ENCODE measurements at places on chromosomes 5 and 9.

- DNase-seq, result no peak
Measured at GRCh38 chr9:114031948-114032840, 45.9 kb downstream of the AMBP start.

- DNase-seq, result peak; percentile 17
Measured at GRCh38 chr9:135902655-135903357, 4.5 kb downstream of the CAMSAP1 start.

GRCh38 chr9:82722561-82722960 lies 340.4 kb downstream of the RASEF start:
- DNase-seq, result no peak

DNA sequence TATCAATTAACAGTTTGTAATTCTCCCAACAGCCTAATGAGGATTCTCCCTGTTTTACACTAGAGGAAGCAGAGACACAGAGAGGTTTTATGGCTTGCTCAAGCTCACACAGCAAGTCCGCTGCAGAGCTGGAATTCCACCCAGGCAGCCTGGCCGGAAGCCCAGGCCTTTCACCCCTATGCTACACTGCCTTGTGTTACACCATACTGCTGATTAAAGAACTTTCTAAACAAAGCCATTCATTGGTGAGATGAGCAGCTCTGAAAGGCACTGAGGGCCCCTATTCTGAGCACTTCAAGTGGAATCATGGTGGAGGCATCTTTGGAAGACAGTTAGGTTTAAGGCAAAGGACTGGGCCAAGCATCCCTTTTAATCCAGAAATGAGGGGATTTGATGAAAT lies 14.7 kb upstream of the LARP1 start:
- DNase-seq, result no peak

GRCh38 chr9:14263707-14264483 lies 50.0 kb downstream of the NFIB start:
- DNase-seq, result no peak

DNA sequence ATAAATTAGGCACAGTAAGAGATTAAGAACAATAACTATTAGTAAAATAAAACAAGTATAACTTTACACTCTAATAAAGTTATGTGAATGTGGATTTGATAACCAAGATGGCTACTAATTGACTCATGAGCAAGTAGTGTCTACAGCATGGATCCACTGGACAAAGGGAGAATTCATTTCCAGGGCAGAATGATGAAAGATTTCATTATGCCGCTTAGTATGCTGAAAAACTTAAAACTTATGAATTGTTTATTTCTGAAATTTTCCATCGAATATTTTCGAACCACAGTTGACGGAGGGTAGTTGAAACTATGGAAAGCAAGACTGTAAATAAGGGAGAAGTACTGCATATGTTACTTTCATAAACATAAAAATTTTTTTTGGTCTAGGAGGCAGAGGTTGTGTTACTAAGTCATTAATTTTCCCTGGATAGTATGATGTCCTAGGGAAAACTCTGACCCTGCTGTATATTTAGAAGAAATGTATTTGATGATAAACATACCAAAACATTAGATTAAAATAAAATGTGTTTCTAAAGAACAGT lies 24.9 kb upstream of the TARS1 start:
- DNase-seq, result no peak

GRCh38 chr5:407051-407450 lies 35.9 kb upstream of the EXOC3 start:
- no peak for DNase-seq

- DNase-seq, result peak; percentile 59
Measured at GRCh38 chr5:181261320-181262049, 542 bp upstream of the TRIM52 start.

GRCh38 chr9:16203729-16204573 lies 651.1 kb downstream of the CCDC171 start:
- DNase-seq, result no peak

DNA sequence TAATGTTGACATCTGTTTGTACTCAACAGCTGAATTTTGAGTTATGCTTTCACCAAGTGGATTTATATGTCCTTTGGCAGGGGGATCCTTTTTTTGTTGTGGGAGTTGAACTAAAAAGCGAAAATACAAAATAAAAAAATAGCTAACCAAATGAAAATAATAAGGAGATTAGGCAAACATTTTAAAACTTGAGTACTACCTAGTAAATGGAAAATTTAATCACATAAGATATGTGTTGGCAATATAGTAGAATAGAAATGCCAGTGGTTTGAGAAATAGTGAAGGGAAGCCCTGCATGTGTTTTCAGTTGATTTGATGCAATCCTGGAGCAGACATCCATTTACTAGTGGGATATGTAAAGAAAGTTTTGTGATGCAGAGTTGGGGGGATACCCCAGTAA lies 98.0 kb downstream of the RASGRF2 start:
- no peak for DNase-seq

- no peak for DNase-seq
Measured at GRCh38 chr5:53569453-53569852, 9.0 kb downstream of the NDUFS4 start.

GRCh38 chr5:93395971-93396379 lies 185.0 kb downstream of the NR2F1-AS1 start:
- no peak for DNase-seq

DNA sequence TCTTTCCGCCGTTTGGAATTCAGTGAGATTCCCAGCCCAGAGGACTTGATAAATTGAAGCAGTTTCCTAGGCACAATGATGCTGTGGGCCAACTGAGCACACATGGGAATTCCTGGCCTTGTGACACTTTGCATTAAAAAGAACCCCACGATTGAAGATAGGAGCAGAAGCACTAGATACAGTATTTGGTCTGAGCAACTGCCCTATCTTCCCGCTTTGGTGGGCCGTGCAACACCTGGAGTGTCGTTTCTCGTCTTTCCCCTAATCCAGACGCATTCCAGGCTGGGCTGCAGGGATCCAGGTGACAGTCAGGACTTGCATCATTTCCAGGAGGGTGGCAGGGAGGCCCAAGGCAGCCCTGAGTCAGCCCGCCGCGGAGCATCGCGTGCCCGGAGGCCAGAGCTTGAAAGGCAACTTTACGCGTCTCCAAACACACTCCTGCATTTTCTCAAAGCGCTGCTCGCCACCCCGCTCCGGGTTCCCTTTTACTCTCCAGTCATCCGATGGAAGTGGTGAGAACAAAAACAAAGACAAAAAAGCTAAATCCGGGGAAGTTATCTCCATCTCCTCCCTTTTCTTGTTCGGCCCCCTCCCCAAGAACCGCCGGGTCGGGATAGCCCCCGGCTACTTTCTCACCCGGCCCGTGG lies 753 bp upstream of the STC2 start:
- no peak for DNase-seq

GRCh38 chr9:136533775-136534157 lies 12.1 kb downstream of the NOTCH1 start:
- DNase-seq, result no peak

DNA sequence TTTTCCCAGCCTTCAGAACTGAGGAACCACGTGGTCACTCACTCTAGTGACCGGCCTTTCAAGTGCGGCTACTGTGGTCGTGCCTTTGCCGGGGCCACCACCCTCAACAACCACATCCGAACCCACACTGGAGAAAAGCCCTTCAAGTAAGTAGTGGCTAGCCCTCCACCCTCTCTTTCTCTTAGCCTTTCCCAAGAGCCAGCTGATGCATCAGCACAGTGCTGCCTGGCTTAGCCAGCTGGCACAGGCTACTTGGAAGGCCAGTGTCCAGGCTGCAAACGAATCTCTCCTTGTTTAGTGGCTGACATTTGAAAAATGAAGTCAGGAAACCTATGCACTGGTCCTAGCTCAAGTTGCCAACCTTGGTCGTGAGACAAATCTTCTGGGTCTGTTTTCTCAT lies 91.1 kb downstream of the PRDM6 start:
- DNase-seq, result no peak

- peak; percentile 56 for DNase-seq
Measured at GRCh38 chr9:13088720-13089427, 190.6 kb downstream of the MPDZ start.

GRCh38 chr5:14469551-14470377 lies 111.8 kb upstream of the OTULINL start:
- no peak for DNase-seq

- no peak for DNase-seq
Measured at GRCh38 chr9:87729246-87729645, 3.3 kb downstream of the CTSL start.

DNA sequence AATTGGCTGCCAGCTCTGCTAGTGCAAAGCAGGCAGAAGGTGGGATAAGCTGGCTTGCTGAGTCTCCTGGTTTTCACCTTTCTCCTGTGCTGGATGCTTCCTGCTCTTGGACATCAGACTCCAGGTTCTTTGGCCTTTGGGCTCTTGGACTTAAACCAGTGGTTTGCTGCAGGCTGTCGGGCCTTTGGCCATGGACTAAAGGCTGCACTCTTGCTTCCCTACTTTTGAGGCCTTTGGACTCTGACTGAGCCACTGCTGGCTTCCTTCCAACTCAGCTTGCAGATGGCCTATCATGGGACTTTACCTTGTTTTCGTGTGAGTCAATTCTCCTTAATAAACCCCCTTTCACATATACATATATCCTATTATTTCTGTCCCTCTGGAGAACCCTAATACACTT lies 1293.9 kb upstream of the CDH6 start:
- no peak for DNase-seq

- DNase-seq, result peak; percentile 7
Measured at GRCh38 chr9:99231711-99232110, 9.6 kb downstream of the SEC61B start.

GRCh38 chr9:124217836-124218437 lies 39.8 kb upstream of the NEK6 start:
- no peak for DNase-seq

DNA sequence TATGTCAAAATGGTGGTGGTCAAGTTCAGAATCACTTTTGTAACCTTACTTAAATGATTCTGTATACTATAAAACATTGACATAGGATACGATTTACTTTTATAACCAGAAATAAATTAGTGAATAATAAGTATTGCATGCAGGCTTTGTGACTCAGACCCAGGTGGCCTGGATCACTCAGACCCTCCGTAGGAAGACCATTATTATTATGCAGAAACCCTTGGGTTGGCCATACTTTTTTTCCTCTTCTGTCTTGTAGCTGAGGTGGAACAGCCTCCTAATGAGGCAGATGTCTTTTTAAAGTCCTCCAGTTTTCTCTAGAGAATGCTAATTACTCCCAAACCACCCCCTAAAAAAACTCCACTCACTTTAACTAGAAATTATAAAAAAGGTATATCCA lies 121.9 kb downstream of the LPAR1 start:
- no peak for DNase-seq

DNA sequence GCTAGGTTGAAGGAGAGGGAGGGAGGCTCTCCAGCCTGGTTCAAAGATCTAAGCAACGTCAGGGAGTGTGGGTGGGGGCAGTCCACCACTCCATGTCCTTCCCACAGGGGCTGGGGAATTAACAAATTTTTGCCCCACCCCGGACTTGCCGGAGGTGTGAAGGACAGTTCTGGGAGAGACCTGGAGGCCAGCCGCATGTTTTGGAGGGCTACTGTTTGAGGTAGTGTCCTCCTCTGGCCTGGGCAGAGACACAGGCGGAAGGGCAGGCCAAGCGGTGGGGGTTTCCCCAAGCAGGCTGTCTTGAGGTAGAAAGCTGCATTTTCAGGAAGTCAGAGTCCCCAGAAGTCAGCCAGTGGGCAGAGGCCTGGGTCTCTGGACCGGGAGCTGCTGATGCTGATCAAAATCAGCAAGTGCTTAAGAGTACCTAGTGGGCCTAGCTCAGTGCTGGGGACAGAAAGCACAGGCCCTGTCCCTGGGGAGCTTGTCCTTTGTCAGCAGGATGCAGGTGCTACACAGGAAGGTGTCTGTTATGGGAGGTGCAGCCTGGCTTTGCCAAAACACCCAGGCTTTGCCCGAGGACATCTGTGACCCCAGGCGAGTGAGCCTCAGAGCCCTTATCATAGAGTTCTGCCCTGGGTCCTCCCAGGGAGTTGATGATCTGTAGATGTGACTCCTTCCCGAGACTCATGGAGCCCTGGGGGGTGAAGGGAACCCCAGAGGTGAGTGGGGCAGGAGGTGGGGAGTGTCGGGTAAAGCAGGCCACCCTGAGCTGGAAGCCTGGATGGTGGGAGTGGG lies 18.5 kb downstream of the JADE2 start:
- DNase-seq, result no peak

GRCh38 chr9:78029551-78030295 lies 1.9 kb downstream of the GNAQ start:
- peak; percentile 59 for DNase-seq

DNA sequence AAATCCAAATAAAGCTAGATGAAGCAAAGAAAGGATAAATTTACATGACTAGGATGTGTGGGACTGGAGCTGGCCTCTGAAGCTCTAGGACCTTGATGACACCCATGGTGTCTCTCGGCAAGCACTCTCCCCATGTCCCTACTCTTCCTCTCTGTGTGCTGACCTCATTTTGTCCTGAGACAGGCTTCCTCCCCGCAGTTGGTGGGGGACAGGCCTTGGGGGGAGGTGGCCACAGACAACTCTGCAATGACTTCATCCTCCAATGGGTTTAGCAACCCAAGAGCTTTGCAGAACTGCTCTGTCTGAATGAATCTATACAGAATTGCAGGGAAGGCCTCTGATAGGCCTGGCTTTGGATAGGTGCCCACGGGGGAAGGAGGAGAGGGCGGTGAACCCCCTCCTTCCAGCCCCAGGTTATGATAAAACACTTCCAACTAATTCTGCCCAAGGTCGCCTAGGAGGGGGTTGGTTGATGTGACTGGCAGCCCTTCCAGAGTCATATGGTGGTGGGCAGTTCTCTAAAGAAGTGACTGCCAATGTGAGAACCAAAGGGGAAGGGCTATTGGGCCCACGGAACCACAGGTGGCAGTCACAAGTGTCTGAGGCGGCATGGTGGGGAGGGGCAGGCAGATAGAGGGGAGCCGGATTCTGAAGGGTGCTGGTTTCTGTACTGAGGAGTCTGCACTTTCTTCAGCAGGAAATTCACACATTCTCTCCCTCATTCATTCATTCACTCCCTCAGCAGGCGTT lies 6.0 kb downstream of the SLC6A7 start:
- DNase-seq, result no peak

DNA sequence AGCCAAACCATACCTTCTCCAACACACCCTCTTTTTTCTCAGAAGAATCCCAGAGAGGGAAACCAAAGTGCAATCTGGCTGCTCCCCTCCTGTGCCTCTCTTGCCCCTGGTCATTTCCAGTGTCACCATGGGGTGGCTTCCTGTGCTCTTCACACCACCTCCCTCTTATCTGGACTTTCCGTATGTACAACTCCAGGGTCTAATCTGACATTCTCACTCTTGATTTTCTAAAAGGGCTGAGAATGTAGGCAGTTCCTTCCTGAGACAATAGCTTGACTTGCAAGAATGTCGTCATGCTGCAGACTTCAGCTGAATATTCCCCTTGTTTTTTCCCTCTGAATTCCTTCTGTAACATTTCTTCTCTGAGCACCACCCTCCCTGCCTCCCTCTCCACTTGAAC lies 110.2 kb downstream of the FBXL7 start:
- no peak for DNase-seq

- no peak for DNase-seq
Measured at GRCh38 chr9:37436540-37436939, 14.0 kb downstream of the GRHPR start.

DNA sequence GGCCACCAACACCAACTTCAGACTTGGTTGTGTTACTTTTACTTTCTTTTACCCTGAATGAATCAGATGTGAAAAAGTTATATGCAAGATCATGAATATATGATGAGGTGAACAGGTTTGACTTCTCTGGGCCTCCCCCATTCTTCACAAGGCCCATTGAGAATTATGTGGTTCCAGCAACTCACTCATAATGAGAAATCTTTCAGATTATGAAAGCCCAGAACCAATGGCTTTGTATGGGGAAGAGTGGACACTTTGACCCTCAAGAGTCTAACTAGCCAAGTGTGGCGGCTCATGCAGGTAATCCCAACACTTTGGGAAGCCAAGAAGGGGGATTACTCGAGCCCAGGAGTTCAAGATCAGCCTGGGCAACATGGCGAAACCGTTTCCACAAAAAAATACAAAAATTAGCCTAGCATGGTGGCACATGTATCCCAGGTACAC lies 16.1 kb upstream of the LNPEP start:
- DNase-seq, result no peak
